ENCODE measurements at places on chromosomes 16 and 17. TPM values are rescaled to one million over a fixed set of nuclear protein-coding genes. Genes with fewer than 3 reads are reported as not detected.

DNA sequence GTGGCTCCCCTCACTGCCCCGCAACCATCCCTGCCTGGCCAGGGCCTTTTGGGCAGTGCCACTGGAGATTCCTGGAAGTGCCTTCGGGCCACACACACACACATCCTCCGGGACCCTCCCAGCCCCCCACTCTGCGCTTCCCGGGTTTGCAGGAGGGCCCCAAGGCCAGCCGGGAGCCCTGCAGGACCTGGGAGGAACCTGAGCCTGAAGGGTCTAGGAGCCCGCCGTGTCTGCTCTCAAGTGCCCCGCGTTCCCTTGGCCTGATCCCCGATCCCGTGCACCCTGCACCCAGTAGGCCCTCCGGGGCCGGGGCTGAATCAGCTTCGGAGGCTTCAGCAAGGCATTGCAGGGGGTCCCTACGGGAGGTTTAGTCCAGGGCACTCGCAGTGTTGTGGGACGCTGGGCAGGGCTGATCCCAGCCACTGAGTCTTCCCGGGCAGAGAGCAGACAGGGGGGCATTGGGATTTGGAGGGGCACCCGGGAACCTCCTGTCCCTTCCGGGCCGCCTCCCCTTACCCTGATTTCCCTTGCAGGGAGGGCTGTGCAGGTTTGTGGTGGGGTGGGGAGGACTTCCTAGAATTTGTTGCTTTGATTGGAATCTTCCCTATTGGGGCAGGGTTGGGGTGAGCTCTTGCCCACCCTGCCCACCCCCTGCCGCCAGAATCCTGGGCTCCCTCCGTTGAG is 36.9 kb downstream of the TMEM235 start:
- DNase-seq: no peak

The MFSD11 gene
- total RNA-seq: 42.3 TPM

The HS3ST3A1 gene
- total RNA-seq: 0.11 TPM

The CBX2 gene
- total RNA-seq: 18.0 TPM

The TMEM235 gene
- not detected for total RNA-seq

GRCh38 chr16:70495425-70496182 is 27.8 kb downstream of the COG4 start:
- DNase-seq: no peak

The KRT14 gene
- not detected for total RNA-seq

DNA sequence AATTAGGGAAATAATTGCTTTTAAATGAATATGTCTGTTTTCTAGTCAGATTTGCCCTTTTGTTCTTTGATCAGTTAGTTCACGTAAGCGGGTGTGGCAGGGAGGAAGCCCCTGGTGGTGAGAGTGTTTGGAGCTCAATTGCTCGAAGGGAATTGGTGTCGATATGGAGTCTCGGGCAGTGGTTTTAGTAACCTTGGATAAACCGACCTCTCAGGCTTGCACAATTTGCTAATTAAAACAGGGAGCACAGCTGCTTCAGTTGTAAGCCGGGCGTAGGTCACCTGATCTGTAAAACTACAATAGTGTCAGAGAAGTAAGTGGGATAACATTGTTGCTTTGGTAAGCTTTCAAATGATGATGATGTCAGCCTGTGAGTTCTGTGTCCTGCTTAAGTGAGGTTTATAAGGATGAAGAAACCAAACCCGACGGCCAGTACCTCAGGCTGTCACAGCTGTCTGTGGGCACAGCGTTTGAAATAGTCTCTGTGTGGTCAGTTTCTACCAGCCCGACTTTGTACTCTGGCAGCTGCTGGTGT is 2.9 kb downstream of the ZNF750 start:
- DNase-seq: no peak

The KRT28 gene
- not detected for total RNA-seq

DNA sequence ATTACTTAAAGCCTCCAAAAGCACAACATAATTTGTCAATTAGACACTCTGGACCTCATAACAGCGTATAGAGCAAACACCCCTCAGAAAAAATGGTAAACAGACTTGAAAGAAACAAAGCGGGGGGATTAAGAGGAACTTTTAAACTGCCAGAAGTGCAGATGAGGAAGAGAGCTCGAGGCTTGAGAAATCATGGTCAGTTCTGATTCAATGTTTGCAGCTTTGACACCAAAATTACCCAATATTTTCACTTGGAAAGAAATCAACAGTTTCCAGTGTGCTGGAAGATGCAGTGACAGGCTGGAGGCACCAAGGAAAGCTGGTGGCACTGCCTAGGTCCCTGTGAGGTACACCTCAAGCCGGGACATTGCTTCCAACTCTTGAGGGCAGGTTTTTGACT is 180.9 kb upstream of the TOX3 start:
- no peak for DNase-seq

The CCDC200 gene
- not detected for total RNA-seq

DNA sequence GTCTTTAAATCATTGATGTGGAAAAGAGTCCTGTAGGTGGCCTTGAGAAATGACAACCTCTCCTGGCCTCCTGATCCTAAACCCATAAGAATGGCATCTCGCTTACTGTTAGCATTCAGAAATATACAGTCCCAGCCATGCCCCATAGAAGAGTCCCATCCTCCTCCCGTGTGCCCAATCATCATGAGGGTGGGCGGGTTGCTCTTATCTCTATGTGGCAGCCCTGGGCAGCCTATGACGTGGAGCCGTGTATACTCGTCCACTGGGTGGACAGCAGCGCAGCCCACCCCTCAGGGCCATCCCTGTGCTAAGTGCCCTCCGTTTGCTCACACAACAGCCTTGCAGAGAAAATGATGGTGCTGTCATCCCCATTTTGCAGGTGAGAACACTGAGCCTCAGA is 105.3 kb downstream of the AMFR start:
- DNase-seq: no peak

DNA sequence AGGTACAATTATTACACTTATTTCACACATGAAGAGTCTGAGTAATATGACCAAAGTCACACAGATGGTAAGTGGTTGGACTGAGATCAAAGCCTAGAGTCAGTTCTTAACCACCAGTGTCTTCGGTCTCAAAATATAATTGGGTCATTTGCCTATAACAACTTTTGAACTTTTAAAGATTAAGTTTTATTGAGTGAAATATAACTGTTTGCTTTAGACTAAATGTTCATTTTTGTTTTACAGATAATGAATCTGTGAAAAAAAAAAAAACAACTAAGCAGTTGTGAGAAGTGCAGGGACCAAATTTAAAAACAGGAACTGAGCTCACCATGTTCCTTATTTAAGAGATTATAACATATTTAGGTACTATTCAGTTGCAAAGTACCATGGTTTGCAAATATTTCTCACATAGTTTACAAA is 150.1 kb downstream of the ITFG1 start:
- no peak for DNase-seq

The GUCY2D gene
- not detected for total RNA-seq

Data from SK-MEL-5 (cell line).